Pancreas (tissue), 10 donors: ENCODE measurements at places on chromosomes 11 and 22.
A peak's percentile ranks its signal among the peaks of the same experiment; 100 is the strongest.

- no peak for DNase-seq
These were observed 194 bp downstream of the SF1 start for GRCh38 chr11:64778223-64778472.

DNA sequence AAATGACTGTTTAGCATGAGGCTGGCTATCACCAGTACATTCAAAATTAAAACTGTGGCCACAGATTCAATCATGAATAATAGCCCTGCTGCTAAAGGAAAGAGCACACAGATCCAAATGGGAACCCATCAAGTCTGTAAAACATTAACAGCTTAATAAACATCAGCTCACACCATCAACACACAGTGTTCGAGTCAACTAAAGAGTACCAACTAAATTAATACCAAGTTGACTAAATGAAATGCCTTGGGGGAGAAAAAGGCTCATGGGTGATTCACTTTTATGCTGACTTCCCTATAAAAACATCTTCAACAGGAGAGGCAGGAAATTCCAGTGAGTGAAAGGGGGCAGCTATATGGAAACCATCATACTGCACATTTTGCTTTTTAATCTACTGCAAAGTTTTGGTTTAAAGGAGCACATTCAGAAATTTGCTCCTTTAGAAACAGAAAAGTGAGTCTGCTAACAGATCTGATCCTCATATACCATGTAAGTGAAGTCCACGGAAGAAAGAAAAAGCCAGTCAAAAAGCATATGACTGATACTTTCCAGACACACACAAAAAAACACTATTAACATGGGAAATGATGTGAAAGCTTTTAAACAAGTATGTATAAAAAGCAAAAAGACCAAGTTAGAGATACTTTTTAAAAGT, 16.3 kb downstream of the LGR4 start:
- no peak for DNase-seq

- no peak for DNase-seq
These were observed 32.2 kb downstream of the SBF2 start for GRCh38 chr11:10261821-10262220.

DNA sequence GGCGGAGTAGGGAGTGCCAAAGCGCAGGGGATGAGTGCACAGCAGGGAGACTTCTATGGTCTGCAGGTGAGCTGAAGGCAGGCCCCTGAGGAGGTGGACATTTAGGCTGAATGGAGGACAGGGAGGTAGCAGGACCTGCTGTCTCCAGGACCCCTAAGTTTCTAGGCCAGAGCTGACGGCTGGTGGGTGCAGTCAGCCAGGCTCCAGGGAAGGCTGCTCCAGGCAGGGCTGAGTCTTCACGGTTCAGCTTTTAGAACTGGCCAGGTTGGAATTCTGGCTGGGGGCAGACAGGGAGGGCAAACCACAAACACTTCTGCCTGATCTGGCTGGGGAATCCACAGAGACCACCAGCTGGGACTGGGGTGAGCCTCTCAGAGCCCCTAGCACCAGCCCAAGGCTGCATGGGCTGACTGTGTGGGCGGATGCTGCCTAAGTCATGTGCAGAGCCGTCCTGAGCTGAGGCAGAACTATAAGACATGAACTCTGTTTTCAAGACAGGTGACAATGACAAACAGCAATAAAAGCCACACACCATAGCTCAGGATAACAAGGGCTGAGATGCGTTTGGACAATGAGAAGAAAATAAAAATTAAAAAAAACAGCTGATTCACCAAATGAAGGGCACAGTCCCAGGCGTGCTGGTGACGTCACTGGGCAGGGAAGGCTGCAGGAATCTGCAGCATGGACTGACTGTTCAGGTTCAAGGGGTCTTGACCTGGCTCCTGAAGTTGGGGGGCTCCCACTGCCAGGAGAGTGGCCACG, 10.4 kb upstream of the MALAT1 start:
- DNase-seq: peak; percentile 49

DNA sequence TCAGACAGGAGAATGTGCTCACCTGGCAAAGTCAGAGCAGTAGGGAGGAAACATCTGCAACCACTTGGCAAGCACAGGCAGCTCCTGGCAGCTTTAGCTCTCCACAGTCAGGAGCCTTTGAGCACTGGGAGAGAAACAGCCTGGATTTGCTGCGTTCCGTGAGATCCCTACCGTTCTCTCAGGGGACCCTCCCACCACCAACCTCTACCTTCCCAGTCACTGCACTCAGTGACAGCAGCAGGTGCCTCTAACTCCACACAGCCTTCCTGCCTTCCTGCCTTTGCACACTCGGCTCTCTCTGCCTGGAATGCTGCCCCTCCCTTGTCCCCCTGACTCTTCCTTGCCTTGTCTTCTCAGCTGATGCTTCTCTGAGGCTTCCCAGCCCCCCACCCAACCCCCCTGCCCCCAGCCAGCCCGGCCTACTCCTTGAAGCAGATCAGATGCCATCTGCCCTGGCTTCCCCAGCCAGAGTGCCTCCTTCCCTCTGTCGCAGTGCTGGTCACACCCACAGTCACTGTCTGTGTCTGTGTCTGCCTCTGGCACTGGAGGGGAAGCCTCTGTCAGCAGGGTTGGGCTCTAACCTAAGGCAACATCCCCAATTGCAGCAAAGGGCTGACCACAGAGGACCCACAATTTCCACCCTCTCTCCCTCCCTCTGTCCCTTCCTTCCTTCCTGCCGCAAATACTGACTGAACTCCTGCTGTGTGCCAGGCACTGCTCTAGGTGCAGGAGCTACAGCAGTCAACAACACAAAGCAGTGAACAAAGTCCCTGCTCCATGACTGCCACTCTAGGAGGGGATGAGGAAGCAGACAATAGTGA, 14.9 kb upstream of the TSKU start:
- no peak for DNase-seq

DNA sequence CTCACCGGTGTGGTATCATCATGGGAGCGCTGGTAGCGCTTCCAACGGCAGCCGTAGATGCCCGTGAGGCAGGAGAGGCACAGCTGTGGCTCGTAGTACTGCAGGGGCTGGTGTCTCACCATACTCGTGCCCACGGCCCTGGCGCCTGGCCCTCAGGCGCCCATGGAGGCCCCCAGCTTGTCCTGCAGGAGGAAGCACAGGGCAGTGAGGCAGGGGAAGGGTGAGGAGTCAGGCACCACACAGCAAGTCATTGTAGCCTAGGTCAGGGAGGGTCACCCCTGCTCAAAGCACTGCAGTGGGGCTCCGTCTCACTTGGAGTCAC, 44.6 kb upstream of the KLHL35 start:
- DNase-seq: no peak

DNA sequence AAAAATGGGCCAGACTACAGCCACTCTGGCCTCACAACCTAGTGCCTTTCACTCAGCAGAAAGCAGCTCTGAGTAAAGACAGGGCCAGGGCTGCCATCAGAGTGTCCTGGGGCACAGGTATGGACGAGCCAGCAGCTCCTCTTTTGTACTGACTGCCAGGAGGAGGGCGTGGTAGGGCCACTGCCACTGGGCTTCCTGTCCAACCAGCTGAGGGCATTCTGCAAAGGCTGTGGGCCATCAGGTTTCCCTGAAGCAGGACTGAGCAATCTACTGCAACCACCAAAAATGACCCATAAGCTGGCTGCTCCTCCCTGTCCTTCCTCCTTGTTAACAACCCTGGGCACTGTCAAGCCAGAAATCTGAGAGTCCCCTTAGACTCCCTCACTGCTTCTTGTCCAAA, 33.1 kb downstream of the ASCC2 start:
- DNase-seq: no peak

DNA sequence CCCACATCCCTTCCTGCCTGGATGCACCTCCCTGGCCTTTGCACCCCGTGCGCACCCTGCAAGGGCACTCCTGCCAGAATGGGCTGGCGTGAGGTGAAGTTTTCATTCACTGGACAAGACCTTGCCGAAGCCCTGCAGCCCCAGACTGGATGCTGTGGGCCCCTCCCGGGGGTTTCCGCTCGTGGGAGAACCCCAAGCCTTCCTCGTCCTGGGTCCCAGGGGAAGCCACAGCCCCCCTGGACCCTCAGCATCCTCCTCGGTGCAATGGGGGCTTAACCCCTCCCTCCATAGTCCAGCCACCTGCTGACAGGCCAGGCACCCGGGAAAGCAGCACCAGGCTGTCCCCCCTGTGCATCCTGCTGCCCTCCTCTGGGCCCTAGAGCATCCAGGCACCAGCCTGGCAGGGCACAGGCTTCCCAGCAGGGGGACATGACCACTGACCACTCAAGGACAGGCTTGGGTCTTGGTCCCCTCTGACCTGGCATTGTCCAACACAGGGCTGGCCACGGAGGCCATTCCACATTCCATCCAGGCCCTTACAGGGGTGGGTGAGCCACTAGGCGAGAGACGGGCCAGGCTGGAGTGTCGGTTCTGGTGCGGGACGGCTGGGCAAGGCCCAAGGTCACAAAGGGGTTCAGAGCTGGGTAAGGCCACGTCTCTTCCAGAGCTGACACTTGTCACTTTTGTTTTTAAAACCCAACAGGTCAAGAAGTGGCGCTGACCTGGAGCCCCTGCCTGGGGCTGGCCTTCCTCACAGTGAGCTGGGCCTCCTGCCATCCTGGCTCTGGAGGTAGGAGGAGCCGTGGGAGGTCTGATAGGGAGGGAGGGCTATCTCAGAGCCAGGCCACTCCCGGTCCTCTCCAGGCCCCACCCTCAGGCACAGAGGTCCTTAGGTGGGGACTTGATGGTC, 41.5 kb upstream of the PPARA start:
- peak; percentile 80 for DNase-seq

DNA sequence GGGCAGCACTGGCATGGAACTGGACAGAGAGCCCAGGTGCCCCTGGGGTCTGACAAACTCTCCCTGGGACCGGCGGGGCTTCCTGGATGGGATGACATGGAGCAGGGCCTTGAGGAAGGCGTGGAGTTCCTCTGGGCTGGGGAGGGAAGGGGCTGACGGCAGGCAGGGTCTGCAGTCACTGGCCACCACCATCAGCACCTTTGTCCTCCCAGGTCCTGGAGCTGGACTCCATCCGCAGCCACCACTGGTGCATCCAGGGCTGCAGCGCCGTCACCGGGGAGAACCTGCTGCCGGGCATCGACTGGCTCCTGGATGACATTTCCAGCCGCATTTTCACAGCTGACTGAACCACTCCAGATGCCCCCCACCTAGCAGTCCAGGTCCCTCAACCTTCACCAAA, 5.7 kb upstream of the SNX15 start:
- DNase-seq: no peak

GRCh38 chr11:689625-690024, 5.4 kb downstream of the DEAF1 start:
- DNase-seq: no peak

- no peak for DNase-seq
These were observed 33.6 kb downstream of the MACROD1 start for GRCh38 chr11:64132191-64132771.

DNA sequence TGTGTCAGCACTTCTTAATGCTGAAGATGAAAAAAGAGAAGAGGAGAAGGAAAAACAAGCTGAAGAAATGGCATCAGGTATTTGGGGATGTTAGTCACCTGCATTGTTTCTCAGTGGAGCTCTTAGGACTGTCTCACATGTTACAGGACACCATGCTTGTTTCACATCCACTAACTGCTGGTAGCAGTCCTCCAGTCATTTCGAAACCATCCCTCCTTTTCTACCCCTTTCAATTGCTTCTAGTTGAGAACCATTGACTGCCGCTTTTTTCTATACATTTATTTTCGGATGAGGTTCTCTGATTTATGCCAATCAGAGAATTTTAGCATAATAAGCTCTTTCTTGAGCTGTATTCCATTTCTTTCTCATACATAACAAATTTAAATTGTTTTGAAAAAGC, 21.5 kb downstream of the BIRC2 start:
- no peak for DNase-seq

DNA sequence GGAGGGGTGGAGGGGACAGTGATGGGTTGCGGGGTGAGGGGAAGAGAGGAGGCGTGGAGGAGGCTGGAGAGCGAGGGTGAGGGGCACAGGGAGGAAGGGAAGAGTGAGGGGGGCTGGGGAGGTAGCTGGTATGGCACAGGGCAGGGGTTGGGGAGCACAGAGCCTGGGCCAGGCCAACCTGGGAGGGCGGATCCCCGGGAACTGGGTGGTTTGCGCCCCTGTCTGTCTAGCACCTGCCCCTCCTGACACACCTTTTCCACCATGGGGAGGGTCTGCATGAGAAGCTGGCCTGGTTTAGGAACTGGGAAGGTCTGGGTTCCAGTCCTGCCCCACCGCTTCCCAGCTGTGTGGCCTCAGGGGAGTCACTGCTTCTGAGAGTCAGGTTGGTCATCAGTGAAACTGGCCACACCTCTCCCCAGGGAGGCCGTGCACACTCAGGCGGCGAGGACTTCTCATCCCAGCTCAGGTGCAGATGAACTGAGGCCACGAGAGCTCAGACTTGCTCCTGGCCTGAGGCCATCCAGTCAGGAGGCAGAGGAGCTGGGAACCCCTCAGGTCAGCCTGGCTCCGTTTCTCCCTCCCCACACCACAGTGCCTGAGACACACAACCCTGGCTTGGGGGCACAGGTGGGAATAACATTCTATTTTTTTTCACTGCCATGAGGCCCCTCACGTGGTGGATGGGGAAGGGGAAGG, 95.6 kb downstream of the PHF21B start:
- no peak for DNase-seq

GRCh38 chr11:113304916-113305315, 9.5 kb upstream of the TTC12 start:
- no peak for DNase-seq

GRCh38 chr11:33402066-33402465, 144.9 kb downstream of the HIPK3 start:
- DNase-seq: no peak

DNA sequence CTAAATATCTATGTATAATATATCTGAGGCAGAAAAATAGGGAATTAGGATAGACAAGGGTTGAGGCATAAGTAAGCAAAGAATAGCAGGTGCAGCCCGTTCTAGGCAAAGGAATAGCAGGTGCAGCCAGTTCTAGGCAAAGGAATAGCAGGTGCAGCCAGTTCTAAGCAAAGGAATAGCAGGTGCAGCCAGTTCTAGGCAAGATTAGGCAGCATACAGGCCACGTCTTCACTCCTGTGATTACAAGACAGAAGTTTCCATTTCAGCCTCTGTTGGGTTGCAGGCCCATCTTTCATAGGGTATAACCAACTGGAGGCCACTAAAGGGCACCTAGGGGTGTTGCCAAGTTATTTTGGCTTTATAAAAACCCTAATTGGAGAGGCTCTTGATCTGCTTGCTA, 28.8 kb upstream of the CHORDC1 start:
- no peak for DNase-seq

- no peak for DNase-seq
These were observed 659 bp upstream of the TEAD1 start for GRCh38 chr11:12673601-12673923.

DNA sequence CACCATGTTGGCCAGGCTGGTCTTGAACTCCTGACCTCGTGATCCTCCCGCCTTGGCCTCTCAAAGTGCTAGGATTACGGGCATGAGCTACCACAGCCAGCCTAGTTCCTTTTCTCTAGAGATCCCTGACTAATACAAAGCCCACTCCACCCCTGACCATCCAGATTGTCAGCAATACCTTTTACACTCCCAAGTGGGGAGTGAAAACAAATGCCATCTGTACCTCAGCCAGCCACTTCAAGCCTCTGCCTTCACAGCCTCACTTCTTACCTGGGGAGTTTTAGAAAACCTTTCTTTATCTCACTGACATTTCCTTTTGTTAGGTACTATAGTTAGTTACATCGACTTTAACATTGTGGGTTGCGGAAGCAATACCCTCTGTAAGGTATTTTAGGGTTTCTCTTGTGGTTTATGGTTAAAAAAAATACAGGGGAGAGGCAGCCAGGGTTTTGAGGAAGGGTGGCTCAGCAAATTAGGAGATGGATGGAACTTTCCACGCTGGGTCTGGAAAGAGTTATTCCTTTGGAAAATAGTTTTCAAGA, 8.9 kb downstream of the TOM1 start:
- no peak for DNase-seq
